ENCODE measurements at places on chromosomes 16 and 17.

- DNase-seq, result no peak
Observed at GRCh38 chr16:894841-895240, 75.9 kb downstream of the LMF1 start.

GRCh38 chr17:81489998-81490992 is 22.3 kb downstream of the ACTG1 start:
- no peak for DNase-seq

GRCh38 chr17:50186661-50187393 is 14.6 kb downstream of the COL1A1 start:
- no peak for DNase-seq

GRCh38 chr17:82081966-82082365 is 16.1 kb downstream of the FASN start:
- DNase-seq, result no peak

DNA sequence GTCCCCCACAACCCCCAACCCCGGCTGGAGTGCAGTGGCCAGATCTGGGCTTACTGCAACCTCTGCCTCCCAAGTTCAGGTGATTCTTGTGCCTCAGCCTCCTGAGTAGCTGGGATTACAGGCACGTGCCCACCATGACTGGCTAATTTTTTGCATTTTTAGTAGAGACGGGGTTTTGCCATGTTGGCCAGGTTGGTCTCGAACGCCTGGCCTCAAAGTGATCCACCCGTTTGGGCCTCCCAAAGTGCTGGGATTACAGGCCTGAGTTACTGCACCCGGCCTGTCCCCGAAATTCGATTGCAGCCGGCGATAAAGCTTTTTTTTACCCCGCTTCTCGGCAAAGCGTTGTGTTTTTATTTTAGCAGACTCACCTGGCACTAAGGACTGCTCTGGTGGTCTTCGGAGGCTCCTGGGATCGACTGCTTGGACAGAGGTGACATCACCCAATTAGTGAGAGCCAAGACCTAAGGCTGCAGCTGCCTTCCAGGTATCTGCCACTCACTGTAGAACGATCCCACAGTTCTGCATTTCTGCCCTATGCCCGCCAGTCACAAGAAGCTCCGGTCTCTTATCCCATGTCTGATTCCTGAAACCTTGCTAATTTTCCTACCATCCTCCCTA is 82.2 kb upstream of the ARL4D start:
- DNase-seq, result no peak

DNA sequence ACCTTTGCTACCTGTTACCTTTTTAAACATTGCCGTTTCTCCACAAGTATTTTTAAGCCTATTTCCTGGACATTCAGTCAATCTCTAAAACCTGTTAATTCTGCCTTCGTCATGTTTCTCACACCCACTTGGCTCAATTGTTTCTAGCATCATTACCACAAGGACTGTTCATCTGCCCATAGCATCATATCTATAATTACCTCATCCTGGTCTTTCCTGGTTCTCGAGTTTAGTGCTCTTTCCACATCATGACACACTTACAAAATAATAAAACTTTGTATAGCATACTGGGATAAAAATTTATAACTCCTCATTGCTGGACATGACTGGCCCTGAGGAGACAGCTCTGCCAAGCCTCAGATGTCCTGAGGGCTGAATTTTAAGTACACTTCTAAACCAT is 104.8 kb downstream of the CYB561 start:
- no peak for DNase-seq

DNA sequence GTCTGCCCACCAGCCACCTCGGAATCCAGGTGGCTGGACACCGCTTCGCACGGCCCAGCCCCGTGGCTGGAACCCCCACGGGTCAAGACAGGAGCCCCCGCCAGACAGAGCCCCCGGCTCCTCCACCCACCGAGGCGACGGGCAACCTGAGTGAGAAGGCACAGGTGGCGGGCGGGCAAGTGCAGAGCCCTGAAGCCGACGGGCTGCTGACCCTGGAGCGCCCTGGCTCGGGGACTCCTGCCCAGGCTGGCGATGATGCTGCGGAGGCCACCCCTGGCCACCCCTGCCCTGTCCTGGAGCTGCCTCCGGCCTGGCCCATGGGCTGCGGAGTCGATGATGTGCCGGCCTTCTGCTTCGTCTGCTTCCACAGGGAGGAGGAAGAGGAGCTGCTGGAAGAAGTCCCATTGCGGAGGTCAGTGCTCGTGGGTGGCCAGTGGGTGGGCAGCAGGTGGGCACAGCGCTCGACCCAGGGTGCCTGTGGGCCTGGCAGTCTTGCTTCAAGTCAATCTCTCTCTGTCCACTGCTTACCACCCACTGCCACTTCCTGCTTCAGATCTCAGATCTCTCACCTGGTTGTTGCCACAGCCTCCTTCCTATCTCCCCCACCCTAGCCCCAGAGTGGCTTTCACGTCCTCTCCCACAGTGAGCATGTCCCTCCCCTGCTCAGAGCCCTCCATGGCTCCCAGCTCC is 33.1 kb upstream of the SBK1 start:
- no peak for DNase-seq

- DNase-seq, result no peak
Observed at GRCh38 chr17:45871718-45872117, 22.6 kb upstream of the MAPT start.

DNA sequence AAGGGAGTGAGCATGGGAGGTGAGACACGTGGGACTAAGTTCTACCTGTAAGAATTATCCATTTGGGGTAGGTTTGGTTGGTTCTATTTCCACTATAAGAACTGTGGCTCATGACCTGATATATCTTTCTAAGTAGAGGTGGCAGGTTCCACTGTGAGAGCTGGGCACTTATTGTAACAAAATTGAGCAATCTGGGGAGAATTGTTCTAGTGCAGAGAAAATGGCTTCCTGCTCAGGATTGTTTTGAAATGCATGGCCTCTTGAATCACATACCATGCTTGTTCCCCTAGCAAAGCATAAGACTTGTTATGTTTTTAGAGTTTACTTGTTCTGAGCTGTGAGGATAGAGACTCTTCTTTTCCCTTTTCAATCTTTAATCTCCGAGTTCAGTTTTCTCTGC is 125.9 kb downstream of the MAP2K6 start:
- no peak for DNase-seq

GRCh38 chr17:4827399-4827798 is 5.7 kb upstream of the MINK1 start:
- DNase-seq, result no peak
